ENCODE measurements at places on chromosomes 13 and 19.
A peak's percentile ranks its signal among the peaks of the same experiment; 100 is the strongest.

DNA sequence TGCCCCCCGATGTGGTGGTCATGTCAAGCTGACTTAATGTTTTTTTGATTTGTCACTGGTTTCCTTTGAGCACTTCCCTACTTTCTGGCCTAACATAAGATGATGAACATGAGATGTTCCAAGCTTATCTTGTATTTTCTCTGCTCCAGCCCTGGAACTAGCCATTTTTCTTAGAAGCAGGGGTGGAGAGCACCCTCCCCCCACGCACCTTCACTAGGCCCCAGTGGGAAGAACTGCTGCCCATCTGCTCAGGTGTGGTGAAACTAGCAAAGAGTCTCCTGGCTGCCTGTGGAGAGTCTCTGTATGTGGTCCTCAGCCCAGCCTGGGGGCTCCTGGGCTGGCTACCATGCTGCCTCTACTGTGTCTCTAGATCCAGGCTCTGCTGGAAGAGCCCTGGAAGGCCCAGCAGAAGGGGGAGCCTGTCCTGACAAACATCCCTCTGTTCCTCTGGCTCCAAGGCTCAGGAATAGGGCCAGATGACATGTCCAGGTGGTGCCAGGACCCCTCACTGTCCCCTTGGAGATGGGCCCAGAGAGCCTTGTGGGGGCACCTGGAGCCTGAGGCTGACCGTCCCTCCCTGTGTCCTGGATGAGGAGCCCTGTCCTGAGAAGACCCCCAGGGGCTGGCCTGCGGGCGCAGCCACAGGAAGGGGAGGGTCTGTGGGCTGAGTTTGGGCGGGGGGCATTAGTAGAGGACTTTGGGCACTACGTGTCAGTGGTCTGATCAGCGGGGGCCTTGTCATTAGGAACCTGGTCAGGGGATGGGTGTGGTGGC, 4.8 kb upstream of the ZNF14 start:
- DNase-seq: no peak

- peak; percentile 90 for DNase-seq
These were observed 13.2 kb downstream of the EHD2 start for GRCh38 chr19:47726467-47726866.

DNA sequence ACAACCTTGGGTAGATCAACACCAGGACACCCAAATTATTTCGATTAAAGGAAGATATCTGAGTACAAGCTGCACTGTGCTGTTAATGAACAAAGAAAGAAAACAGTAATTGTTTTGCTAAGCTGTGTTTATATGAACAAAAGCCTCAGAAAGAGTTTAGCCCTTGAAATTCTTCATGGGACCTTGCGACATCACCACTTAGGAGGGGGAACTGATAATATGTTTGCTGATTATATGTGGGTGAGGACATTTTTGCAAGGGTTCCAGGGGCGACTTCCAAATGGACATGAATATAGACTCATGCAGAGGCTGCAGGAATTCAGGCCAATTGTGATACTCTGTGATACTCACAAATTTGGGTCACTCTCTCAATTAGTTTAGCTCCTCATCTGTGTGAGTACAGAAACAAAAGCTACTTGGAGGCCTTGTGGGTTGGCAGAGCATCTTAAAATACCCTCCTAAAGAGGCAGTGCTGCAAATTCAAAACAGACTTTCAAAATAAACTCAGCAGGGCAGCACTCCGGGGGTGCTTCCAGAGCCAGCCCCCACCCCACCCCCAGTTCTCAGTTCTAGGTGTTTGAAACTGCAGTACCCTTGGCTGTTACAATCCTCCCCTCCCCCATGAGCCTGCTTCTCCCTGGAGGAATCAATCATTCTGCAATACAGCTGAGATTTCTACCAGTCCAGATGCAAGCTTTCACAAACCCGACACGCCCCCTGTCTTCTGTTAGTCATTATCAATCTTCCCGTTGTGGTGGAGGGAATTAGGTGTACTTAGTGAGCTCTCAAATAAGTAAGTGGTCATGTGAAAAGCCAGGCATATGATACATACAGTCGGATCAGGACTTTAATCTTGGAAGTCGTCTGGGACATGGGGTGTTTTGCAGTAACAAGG, 97.0 kb upstream of the MBNL2 start:
- peak; percentile 98 for DNase-seq

DNA sequence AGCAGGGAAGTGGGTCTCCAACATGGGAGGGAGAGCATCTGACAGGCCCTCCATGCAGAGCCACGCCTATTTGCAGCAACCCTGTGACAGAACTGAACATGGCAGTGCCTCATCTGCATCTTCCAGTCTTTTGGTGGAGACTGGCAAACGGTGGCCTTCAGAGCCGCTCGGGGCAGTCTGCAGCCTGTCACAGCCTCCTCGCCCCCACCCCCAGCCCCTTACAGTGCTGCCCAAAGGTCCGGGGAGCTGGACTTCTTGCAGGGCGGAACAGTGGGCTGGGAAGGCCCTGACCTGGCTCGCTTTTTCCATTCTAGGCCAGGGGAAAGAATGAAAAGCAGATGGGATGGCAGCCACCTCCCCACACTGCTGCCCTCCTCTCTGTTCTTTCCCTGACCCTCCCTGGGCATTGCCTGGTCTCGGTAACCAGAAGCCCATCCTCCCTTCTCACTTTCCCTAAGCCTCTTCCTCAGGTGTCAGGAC, 2.7 kb downstream of the CALM3 start:
- no peak for DNase-seq

GRCh38 chr13:80161219-80161618, 179.7 kb downstream of the SPRY2 start:
- no peak for DNase-seq

DNA sequence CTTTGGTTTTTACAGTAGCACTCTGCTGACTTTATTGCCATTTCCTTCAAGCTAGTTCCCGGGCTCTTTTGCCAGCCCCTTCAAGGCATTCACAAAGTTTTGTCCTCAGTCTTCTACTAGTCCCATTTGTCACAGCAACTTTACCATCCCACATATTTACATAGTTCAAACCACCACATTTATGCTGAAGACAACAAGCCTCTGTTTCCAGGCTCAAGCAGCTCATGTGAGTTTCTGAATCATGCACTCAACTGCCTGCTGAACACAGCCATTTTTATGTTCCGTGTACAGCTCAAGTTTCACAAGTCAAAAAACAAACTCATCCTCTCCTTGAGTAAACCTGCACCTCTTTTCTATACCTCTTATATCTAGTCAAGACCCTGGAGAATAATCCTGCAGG, 977.0 kb upstream of the SLC10A2 start:
- DNase-seq: peak; percentile 52

DNA sequence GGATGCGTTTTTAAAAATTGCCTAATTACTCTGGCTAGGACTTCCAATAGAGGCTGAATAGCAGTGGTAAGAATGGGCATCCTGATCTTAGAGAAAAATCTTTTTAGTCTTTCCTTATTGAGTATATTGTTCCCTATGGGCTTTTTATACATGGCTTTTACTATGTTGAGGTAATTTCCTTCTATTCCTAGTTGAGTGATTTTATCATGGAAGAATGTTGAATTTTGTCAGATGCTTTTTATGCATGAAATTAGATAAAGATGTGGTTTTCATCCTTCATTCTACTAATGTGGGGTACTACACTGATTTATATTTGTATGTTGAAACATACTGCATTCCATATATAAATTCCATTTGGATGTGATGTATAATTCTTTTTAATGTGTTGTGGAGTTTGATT, 2673.8 kb downstream of the PCDH9 start:
- no peak for DNase-seq

DNA sequence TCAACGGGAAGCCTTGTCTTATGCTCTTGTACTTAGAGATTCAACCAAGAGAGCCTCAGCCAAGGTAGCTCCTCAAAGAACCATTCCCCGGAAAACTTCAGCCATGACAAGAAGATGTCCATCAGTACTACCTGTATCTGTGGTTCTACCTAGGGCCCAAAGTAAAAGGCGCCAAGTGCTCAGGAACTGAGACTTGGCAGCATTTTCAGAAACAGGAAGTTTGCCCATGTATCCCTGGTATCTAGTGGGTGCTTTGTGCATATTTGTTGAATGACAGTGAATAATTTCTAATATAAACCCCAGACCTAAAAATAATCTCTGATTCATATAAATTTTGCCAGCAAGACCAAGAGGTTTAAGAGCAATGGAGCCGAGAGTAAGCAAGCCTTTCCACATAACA, 7.2 kb downstream of the FAM216B start:
- no peak for DNase-seq

DNA sequence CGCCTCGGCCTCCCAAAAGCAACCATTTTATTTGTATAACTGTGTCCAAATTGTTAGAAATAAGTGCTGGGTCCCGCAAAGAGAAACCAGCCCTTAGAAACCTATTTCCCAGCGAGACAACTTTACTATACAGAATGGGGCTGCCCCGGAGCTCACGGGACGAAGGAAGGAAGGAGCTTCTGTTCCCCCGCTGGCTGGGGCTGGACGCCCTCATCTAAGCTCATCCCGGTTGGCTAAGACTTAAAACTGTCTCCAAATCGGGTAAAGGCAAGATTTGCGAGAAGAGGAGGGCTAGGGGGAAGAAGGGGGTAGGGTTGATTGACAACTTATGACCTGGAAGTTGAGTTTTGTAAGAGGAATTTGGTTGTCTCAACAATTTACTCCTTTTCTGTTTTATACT, 12.3 kb upstream of the BSG start:
- DNase-seq: no peak

DNA sequence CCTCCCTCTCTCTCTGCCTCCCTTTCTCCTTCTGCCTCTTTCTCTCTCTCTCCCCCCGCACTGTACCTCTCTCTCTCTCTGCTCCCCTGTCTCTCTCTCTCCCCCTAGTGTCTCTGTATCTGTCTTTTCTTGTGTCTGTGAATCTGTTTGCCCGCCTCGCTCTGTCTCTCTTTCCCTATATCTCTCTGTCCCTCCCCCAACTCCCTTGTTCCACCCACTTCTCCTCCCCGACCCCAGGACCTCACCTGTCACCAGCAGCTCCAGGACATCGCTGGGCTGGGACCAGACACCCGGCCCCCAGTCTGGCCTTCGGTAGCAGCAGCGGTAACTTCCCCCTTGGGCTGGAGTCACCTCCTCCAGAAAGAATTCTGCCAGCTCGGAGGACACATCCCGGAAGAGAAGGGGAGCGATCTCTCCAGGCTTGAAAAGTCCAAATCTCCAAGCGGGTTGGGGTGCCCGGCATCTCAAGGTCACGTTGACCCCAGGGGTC, 3.9 kb downstream of the OSCAR start:
- DNase-seq: peak; percentile 39

DNA sequence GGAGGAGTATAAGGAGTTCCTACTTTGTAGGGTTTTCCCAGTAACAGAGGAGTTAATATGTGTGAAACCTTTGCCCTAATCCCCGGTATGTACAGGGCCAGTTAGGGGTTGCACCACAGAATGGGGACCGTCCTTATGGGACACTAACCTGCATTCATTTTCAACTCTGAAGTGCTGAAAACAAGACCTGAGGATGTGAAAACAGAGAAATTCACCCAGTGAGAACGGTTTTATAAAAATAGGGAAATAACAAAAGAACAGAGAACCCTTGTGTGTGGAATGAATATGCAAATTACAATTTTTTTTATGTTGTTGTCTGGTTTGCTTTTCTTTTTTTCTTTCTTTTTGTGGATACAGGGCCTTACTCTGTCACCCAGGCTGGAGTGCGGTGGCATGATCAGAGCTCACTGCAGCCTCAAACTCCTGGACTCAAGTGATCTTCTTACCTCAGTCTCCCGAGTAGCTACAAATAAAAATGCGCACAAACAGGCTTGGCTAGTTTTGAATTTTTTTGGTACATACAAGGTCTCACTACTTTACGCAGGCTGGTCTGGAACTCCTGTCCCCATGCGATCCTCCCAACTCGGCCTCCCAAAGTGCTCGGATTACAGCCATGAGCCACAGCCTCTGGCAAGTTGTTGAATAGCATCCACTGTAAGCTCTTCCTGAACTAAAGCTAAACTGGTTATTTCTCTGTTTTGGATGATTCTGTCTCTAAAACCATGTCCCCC, 10.6 kb downstream of the CLC start:
- DNase-seq: no peak

- no peak for DNase-seq
These were observed 717.3 kb downstream of the DACH1 start for GRCh38 chr13:71149498-71150363.

GRCh38 chr19:29409076-29409862, 116.5 kb upstream of the VSTM2B start:
- DNase-seq: no peak

DNA sequence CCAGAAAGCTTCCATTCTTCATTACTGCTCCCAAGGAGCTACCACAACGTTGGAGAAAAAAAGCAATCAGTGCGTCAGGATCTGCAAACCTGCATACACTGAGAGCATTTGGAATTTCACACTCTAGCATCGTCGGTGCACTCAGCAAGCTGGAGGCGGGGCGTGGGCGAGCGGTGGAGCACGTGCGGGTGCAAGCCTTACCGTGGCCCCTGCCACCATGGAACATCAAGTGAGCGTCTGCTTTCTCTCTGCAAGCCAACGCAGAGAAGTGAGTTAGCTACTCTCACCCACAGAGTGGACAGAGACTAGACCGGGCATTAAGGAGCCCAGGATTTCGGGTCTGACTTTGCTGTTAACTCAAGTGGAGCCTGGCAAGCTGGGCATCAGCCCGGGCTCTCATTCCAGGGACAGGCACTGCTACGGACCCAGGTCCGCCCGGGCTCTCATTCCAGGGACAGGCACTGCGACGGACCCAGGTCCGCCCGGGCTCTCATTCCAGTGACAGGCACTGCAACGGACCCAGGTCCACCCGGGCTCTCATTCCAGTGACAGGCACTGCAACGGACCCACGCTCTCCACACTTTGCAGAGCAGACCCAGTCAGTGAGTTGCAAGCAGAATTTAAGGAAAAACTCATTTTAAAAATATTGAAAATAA, 124.1 kb upstream of the SPACA7 start:
- DNase-seq: no peak

DNA sequence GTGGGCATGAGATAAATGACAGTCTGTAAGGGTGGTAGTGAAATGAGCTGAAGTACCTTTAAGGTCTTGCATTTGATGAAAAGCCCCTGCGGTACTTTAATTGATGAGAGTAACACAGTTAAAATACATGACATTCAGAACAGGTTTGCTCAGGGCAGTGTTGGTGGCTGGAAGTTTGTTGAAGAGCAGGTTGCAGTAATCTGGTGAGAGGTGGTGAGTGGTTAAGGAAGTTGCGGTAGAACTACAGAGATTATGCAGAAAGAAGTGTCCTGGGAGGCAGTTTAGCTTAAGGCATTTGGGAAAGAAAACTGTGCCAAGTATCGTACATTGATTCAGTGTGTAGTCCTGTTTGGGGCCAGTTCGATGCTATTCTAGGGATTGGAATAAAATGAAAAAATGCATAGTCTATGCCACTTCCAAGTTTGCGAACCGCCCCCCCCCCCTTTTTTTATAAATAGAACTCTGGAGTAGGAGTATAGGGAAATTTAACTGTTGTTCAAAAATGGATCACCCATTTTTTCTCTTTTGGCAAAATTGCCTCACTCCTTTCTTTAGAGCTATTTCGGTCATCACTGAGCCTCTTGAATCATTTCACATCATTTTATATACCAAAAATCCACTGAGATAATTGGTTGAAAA, 42.7 kb downstream of the SLAIN1 start:
- no peak for DNase-seq

- peak; percentile 69 for DNase-seq
These were observed 99.0 kb downstream of the ZNF429 start for GRCh38 chr19:21604351-21604926.

- DNase-seq: no peak
These were observed 147.9 kb downstream of the TEX29 start for GRCh38 chr13:111468037-111468959.

- no peak for DNase-seq
These were observed 4.9 kb upstream of the ZNF808 start for GRCh38 chr19:52522551-52522950.

Measured in fibroblast of villous mesenchyme (primary cell).